ENCODE measurements at places on chromosomes 13 and 19.

DNA sequence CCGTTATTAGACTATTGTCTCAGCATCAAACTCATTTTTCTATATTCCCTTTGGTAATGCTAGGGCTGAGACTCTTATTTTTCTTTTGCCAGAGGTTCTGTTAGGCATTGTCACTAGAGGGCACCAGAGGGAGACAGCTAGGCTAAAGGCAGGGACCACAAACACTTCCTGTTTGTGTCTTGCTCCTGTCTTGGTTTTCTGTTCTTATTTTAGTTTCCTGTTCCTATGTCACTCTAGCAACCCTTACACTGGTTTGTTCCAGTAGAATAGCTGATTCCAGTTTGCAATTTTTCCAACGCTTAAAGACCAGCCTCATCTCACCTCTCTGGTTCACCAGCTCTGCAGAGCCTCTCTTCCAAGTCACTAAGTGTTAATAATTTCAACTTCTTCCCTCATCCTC, 772.0 kb downstream of the DIAPH3 start:
- DNase-seq: peak; percentile 40

DNA sequence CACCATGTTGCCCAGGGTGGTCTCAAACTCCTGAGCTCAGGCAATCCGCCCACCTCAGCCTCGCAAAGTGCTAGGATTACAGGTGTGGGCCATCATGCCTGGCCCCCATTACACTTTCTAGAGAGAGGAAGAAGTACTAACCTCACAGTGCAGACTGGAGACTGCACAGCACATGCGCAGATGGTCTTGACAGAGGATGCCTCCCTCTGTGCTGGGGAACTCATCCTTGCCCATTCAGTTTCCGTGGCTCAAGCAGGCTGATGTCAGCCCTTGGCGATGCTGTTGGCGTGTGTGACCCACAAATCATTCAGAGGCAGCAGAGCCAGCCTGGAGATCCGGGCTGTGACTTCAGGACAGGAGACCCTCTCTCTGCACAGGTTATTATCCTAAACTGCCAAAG, 14.6 kb upstream of the FFAR2 start:
- DNase-seq: no peak

DNA sequence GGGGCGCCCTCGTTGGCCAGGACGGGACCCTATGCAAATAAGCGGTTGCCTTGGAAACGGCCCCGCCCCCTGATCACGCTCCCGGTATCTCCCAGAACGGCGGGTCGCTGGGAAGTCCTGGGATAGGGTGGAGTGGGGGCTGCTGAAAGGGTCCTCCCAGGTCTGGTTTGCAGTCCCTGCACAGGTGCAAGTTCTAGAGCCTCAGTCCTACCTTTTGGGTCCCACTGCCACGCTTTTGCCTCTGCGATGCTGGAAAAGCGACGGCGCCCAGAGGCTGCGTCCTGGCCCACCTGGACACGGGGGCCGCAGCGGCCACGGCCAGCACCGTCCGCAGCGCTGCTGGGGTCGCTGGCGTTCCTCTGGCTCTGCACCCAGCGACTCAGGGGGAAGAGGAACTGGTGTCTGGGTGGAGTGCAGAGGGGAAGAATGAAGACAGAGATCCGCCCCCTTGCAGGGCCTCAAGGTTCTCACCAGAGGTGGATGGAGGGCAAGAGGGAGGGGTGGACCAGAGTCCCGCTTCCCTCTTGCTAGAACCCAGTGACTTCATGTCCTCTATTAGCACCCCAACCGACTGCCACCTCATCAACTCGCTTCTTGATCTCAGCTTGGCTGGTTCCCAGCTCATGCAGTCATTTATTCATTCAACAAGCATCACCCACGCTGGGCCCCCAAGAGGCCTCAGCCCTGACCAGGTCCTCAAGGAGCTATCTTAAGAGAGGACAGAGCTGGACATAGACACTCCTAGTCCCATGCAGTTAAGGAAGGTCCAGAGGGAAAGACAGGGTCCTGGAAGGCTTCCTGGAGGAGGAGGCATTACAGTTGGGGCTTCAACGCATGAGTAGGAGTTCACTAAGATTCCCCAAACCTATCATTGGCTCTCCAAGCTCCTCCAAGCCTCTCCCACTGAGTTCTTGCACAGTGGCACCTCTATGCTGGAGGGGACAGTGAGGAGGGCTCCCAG, at the start of gene LRRC25:
Gene LRRC25, minus strand, starts transcription at position 381 of the 961 bp plus-strand sequence. CDS start 659 bp downstream, outside the sequence.
- no peak for DNase-seq

- DNase-seq: no peak
Observed at GRCh38 chr13:53098455-53098854, 69.8 kb downstream of the OLFM4 start.

DNA sequence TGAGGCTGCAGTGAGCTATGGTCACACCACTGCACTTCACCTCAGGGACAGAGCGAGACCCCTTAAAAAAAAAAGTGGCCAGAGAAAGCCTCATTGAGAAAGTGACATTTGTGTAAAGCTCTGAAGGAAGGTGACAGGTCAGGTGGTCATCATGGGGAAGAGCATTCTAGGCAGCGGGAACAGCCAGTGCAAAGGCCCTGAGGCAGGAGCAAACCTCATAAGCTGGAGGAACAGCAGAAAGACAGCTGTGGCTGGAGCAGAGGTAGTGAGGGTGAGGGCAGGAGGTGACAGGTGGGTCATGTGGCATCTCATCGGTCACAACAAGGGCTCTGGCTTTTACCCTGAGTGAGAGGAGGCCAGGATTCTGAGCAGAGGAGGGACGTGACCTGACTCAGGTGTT, 64.4 kb downstream of the RYR1 start:
- no peak for DNase-seq

DNA sequence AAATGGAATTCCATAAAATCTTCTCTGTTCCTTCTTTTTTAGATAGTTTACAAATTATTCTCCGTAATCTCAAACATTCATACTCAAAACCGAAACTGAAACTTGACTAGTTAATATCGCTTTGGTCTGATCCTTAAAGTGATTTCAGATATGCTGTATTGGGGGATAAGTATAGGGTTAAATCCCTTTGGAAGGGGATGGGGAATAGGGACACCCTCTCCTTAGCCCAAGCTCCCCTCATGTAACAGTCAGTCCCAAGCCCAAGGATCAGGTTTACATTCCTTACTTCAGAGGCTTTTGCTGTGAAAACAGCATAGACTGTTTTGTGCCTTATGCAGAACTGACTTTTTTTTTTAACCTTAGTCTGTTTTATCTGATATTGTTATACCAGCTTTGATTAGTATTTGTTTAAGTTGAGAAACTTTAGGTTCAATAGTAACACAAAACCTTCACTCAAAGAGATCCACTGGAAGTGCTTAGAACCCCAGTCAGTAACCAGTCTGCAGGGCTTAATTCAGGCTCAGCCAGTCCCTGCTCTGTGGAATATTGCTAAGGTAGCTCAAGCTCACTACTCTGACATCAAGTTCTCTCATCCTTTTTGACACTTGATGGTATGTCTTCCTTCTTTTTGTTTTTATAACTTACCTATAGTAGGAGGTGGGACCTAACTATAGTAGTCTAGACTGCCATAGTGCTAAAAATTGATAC, 10.5 kb downstream of the CDADC1 start:
- DNase-seq: no peak

DNA sequence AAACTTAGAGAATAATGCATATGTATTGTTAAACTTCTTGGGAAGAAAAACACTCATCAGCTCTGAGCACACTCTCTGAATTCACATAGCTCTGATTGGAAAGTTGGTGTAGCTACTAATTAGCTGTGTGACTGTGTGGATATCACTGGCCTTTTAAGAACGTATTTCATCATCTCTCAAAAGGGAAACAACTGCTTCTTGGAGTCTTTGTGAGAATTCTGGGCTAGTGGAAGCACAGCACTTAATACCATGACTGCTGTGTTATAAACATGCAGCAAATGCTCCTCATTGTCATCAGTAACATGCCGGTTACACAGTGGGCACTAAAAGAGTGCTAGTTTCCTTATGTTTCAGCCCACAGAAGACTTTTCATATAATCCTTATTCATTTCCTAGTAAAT, 220.9 kb upstream of the CSNK1A1L start:
- no peak for DNase-seq

DNA sequence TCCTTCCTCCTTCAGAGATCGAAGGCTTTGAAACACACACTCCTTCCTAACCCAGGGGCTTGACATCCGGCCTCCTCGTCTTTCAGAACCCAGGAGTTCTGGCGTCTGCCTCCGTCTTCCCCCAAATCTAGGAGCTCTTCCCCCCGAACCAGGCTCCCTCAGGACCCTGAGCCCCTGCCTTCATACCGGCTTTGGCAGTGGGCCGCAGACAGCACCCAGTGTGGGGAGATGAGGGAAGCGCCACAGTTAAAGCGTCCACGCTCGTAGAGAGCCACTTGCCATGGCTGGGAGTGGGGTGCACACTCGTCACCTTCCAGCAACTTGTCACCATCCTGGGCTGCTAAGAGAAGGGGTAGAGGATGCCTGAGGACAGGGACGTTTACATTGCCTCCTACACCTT, 3.9 kb upstream of the KLK1 start:
- no peak for DNase-seq

DNA sequence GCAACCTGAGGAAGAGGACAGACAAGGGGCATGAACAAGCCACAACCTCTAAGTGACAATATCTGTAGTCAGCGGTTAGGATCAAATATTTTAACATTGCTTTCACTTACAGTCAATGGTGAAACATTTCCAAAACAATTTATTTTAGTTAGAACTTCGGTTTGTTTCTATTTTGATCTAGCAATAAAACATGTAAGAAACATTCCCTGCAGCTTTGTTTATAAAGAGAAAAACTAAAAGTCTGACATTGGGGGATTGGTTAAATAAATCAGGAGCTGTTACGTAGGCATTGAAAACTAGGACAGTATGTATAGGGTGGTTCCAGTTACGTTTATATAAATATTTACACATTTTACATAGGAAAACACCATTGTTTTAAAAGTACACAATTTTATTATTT, 3.4 kb downstream of the URI1 start:
- no peak for DNase-seq

- no peak for DNase-seq
Observed at GRCh38 chr13:71906448-71906847, 39.4 kb upstream of the DACH1 start.

GRCh38 chr19:4454747-4455718, 2.6 kb downstream of the UBXN6 start:
- DNase-seq: no peak

DNA sequence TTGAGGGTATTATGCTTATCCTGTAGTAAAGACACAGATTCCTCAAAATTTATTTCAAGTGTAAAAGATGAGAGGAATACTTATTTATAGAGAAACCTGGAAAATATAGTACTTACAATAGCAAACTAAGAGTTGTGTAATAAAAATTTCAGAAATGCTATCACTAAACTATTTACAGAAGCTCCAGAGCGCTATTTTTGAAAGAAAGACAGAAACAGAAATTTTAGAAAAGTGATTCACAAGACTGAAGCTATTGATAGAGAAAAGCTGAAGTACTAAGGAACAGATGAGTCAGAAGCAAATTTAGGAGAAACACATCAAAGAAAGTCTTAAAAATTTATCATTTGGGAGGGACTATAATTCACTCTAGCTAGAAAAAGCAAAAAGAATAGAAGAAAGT, 1174.2 kb downstream of the DIAPH3 start:
- no peak for DNase-seq

DNA sequence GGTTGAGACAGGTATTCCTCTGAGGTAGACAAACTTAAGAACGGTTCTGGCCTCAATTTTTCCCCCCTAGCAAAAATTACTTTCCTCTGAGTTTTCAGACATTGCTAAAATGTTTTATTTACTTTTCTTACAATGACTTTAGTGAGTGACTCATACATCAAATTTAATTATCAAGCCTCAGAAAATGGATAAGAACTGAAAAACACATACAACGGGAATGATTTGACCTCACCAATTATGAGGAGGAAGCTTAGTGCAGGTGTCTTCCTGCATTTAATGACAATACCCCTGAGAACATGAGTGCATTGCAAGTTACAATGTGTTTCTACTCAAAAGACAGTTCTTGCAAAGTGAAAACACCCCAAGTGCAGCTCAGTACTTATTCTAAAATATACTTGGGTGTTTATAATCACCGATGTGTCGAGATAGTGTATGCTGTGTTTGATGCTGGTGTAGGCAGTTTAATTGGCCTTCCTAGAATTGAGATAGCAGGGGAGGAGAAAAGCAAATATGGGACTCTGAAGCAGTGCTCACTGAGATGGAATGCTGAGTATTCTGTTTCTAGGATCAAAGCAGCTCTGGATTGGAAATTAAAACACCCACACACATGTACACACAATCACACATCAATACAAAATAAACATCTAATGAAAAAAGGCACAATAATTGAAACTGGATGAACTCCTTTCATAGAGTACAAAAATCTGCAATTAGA, 189.5 kb upstream of the SLC10A2 start:
- no peak for DNase-seq

GRCh38 chr13:74288361-74288911, 154.2 kb upstream of the KLF12 start:
- peak; percentile 22 for DNase-seq

All from activated naive CD8-positive, alpha-beta T cell treated with anti-CD3 and anti-CD28 coated beads, Interleukin-2, amount 50 U/mL, for 24 hours (primary cell).